HS-5 (cell line): ENCODE measurements at places on chromosomes 7 and 10.

GRCh38 chr7:123719197-123719721, 29.5 kb downstream of the WASL start:
- no peak for DNase-seq

DNA sequence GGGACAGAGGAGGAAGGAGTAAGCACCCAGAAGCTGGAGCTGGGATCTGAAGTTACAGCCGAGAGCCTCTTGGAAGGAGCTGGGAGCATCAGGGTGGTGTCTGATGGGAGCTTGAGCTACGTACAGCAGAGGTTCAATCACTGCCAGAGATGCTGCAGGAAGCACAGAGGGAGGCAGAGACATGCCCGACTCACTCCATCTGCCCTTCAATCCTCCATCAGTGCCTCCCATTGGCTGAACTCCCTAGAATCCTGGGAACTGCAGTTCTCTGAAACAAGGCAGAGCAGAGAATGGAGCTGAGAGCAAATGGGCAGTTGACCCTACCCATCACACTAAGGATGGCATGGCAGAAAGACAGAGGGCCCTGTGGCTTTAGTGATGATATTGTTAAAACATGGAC, 40.0 kb upstream of the CTBP2 start:
- DNase-seq: no peak

DNA sequence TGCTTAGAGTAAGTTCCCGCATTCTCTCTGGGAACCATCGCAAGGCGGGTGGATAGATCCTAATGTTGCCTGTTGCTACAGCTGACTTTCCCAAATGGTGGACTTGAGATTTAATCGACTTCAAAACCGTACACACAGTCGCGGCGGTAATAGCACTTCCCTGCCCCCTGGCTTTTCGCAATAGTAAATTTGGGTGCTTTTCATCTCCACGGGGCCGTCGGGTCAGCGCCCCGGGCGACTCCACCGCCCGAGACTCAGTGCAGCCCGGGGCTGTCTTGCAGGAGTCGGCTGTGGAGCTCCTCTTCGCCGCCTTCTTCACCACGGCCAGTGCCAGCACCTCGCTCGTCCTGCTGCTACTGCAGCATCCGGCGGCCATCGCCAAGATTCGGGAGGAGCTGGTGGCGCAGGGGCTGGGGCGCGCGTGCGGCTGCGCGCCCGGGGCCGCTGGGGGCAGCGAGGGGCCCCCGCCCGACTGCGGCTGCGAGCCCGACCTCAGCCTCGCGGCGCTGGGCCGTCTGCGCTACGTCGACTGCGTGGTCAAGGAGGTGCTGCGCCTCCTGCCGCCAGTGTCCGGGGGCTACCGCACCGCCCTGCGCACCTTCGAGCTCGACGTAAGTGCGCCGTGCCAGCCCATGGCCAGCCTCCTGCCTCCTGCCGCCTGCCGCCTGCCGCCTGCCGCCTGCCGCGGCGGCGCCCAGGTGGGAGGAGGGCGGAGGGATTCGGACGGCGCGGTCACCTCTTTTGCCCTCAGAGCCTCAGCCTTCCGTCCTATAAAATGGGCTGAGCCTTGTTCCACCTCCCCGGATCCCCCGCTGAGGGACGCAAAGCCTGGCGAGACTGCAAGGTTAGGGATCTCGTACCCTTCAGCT, 5.3 kb downstream of the CYP26C1 start:
- DNase-seq: no peak

DNA sequence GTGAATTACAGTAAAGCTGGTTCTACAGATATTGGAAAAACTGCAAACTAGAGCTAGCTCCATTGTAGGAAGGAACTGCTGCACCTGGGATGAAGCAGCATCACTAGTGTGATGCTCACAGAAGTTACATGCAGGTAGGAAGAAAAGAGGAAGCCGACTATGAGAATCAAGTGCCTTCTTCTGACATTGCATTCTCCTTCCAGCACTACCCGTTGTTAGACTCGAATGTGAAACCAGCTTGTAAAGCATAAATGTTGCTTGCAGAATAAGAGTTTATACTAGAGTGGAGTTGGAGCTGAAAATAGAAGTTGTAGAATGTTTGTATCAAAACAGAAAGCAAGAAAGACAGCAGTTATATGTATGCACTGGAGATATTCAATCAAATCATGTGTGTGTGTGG, 49.9 kb downstream of the TRIM24 start:
- no peak for DNase-seq

GRCh38 chr7:30739691-30740090, 12.2 kb upstream of the INMT start:
- DNase-seq: no peak

DNA sequence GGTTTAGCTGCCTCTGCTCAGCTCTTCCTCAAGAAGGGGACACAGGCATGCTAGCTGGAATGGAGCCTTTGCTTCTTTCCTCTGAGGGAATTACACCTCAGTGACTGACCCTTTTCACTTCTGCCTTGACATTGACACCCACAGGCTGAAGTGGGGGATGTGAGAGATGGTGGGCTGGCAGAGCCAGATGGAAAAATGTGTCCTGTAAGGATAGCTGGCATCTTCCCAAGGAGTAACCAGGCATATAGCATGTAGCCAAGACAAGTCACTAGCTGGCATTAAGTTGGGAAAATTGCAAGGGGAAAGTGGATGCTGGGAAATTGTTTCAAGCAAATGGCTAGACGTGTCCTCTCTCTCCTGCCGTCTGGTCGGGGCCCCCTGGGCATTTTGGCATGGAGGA, 19.9 kb downstream of the STMP1 start:
- no peak for DNase-seq

GRCh38 chr10:124350806-124351205, 67.9 kb downstream of the OAT start:
- DNase-seq: no peak

- DNase-seq: no peak
These were observed 10.4 kb downstream of the NXPH1 start for GRCh38 chr7:8443576-8444467.

GRCh38 chr7:24923172-24923865, 56.7 kb downstream of the OSBPL3 start:
- DNase-seq: no peak

GRCh38 chr7:32316839-32317238, 173.3 kb downstream of the LSM5 start:
- DNase-seq: no peak

DNA sequence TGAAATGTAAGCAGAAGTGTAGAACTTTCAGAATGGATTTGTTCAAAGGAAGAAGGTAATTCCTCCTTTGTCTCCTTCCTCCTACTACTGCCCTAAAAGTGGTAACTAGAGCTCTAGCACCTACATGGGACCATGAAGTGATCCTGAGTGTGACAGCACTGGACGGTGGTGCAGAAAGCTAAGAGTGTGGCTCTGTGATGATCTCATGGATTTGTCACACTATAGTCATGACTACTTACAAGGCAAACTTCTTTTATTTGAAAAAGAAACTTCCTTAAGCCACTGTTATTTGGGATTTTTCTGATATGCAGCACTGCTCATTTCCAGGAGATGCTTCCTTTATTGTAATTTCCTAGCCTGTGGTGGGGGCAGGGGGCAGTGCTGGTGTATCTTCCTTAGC, 5.8 kb upstream of the FHIP2A start:
- DNase-seq: no peak

- DNase-seq: no peak
These were observed 5.7 kb downstream of the ZNF22 start for GRCh38 chr10:45006276-45007030.

- no peak for DNase-seq
These were observed 116.3 kb downstream of the CUX1 start for GRCh38 chr7:101933688-101934121.

DNA sequence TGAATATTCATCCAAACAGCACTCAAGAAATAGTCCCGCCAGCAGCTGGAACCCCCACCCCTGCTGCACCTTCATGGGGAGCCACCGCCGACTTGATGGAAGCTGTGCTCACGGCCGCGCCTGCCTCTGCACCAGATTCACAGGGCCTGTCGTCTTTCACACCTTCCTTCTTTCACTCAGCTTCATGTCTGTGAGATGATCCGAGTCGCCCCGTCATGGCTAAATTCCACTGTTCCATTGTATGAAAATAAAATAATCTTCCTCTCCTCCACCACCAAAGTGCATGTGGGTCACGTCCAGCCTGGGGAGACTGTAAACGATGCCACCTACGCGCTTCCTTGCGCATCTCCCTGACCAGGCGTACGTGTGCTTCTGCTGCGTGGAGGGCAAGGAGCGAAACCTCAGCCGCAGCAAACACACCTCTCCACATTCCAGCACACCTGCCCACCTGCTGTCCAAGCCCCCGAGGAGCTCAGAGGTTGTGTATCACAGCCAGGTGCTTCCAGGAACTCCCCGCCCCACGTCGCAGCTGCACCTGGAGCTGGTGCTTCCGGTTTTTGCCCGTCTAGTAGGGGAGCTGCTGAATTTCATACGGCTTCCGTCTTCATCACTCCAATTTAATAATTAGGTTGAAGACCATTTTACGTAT, 137.0 kb downstream of the PTPRN2 start:
- no peak for DNase-seq

- DNase-seq: no peak
These were observed 582.1 kb upstream of the DPP6 start for GRCh38 chr7:153470004-153470671.

- no peak for DNase-seq
These were observed 22.5 kb upstream of the DDC start for GRCh38 chr7:50587737-50588136.

DNA sequence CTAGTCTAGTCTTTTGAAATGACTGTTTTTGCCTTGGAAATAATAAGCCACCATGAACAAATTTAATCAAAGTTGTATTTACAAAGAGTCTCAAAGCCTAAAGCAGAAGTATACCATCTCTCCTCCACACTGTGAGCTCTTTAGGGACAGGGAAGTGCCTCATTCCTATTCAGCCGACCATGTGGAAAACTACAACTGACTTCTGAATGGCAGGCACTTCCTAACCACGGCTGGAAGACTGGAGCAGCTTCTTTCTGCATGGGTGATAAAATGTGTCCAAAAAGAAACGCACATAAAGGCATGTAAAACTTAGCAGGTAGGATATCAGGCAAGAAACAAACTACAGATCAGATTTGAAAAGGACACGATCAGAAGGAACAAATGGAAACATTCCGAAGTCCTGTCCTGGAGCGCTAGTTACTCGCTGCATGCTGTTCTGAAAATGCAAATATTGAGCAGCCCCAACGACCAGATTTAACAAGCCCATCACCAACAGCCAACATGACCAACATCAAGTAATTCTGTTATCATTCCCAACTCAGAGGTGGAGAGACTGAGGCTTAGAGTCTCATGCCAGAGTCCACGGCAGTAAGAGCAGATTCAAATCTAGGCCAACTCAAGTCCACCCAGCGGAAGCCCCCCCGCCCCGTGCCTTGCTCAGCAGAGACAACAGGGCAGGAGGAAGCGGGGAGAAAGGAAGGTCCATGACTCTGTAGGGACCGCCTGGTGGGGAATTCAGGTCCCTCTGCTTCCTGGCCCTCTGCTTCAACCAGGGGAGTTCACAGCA, 26.5 kb downstream of the CTBP2 start:
- no peak for DNase-seq

GRCh38 chr10:115092555-115093285, 445 bp upstream of the ATRNL1 start:
- DNase-seq: no peak

DNA sequence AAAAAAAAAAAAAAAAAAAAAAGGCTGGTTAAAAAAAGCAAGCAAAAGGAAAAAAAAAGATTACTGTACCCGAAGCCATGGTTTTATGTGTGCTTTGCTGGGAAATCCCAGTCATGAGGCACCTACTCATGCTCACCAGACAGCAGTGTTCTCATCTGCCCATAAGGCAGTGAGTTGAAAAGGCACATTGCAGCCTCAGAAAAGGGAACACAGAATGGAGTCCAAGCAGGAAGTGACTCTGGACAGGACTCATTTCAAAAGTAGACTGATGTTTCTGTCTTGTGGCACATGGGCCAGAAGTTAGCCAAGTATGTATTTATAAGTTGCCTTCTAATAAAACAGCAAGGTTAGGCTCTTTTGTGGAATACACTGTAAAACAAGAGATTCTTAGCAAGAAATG, 40.2 kb downstream of the PDSS1 start:
- DNase-seq: no peak

- no peak for DNase-seq
These were observed 40.3 kb downstream of the NEURL1 start for GRCh38 chr10:103533827-103534226.

- DNase-seq: no peak
These were observed 27.1 kb downstream of the PCGF5 start for GRCh38 chr10:91247360-91248111.

GRCh38 chr7:80581486-80582260, 56.8 kb upstream of the CD36 start:
- DNase-seq: no peak

DNA sequence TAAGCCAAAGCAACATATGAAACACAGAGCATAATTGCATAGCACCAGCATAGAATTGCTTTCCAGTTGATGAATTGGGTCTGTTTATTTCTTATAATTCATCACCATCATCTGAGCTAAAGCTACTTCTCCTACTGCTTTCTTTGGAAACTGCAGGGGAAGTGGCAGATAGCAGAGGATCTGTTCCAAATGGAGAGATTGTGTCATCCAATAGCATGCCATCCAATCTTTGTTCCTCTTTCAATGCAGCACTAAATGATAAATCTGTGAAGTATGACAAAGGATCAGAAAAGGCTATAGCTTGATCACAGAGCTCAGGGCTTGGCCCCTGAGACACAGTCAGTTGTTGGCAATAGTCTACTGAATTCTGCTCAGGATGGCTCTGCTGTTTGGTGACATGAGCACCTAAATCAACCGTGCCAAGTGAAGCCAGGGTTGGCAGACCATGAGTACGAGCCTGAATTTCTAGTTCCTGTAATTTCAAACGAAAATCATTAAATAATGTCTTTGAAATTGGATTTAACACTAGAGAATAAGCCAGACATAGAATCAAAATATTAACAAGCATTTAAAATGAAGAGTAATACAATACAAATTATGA, 90.0 kb downstream of the TFEC start:
- DNase-seq: no peak

DNA sequence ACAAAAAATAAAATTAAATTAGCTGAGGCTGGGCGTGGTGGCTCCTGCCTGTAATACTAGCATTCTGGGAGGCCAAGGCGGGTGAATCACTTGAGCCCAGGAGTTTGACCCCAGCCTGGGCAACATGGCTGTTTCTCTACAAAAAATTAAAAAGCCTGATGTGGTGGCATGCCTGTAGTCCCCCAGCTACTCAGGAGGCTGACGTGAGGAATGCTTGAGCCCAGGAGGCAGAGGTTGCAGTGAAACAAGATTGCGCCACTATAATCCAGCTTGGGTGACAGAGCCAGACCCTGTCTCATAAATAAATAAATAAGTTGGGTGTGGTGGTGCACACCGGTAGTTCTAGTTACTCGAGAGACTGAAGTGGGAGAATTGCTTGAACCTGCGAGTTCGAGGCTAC, 65.1 kb downstream of the GNA12 start:
- DNase-seq: no peak

- DNase-seq: no peak
These were observed 2.4 kb upstream of the REEP3 start for GRCh38 chr10:63518690-63519288.

GRCh38 chr7:150420242-150420641, 30.2 kb upstream of the GIMAP8 start:
- DNase-seq: no peak
